ENCODE measurements at places on chromosomes 3 and 15.

DNA sequence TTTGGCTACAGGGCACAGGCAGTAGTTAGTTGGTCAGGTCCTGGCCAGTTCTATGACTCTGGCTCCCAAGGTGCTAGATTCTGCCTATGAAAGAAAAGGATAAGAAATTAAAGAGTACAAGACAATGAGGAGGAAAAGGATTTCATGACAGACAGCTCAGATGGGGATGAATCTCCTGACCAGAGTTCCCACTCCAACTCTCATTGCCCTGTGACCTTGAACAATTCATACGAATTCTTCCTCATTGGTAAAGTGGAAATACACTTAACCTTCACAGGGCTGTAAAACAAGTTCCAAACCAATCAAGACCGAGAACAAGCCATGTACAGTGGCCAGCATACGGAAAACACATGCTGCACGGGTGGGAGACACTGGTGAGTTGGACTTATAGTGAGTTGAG lies 23.7 kb downstream of the CLEC3B start:
- DNase-seq: no peak

- DNase-seq: no peak
These were observed 29.8 kb downstream of the SLC6A6 start for GRCh38 chr3:14431917-14432834.

DNA sequence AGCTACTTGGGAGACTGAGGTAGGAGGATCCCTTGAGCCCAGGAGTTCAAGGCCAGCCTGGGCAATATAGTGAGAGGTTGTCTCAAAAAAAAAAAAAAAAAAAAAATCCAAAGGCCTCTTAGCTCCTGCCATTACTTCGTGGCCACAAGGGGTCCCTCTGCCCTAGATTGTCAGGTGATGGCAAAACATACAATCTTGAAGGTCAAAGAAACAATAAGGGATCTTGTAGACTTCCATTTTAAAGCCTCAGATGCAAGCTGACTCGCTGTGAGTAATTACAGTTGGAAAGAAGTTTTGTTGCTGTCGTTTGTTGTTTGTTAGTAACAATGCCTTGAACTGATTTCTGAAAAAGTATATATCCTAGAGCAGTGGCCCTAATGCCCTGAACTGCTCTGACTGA lies 55.9 kb upstream of the PLCL2 start:
- no peak for DNase-seq

- DNase-seq: no peak
These were observed 90.7 kb downstream of the SCN11A start for GRCh38 chr3:38960953-38961622.

GRCh38 chr15:45665261-45665660 lies 30.4 kb downstream of the SQOR start:
- no peak for DNase-seq

DNA sequence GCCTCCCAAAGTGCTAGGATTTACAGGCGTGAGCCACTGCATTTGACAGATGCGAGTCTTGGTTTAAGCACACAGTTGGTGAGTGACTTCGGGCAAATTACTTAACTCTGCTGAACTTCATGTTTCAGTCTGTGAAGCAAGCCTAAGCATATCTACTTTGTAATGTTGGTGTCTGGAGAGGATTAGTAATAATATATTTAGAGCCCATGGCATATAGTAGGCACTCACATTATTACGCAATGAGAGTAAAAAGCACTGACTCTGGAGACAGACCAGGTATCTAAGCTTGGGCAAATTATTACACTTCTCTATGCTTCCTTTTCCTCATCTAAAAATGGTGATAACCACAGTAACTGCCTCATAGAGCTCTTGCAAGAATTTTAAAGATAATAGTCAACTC lies 208.7 kb upstream of the P2RY1 start:
- DNase-seq: no peak

DNA sequence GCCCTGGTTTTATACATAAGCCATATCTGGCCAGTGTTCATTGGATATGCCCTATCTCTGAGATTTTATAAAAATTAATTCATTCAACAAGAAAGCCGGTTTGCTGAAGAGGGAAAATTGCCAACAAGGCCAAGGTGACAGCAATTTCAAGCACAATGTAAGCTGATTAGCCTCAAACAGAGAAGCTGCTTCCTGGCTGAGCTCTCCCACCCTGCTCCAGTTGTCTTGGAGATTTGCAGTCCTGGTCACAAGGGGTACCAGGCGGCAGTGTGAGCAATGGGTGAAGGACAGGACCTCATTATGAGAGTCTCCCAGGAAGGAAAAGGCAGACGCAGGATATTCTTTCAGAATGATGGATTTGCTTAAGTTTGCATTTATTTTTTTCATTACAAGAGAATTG lies 5.4 kb upstream of the THSD4 start:
- DNase-seq: no peak

DNA sequence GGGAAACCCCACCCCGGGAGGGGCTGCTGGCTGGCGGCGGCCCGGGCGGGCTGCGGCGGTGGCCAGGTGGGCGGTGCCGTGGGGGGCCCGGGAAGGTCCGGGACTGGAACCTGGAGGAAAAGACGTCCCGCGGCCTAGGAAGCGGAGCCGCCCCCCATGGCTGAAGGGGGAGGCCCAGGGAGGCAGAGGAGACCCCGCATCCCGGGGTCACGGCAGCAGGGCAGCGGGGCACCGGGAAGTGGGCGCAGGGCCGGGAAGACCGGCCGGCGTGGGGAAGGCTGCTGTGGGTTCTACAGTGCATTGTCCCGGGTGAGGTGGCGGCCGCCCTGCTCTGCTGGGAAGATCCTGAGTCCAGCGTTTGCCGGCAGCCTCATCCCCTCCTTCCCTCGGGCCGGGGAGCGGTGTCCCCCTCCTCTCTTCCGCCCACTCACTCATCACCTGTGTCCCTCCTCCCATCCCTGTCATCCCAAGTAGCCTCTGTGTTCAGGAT lies 525 bp upstream of the FSTL1 start:
- no peak for DNase-seq

GRCh38 chr15:41024885-41025284 lies 71.6 kb downstream of the CHAC1 start:
- no peak for DNase-seq

DNA sequence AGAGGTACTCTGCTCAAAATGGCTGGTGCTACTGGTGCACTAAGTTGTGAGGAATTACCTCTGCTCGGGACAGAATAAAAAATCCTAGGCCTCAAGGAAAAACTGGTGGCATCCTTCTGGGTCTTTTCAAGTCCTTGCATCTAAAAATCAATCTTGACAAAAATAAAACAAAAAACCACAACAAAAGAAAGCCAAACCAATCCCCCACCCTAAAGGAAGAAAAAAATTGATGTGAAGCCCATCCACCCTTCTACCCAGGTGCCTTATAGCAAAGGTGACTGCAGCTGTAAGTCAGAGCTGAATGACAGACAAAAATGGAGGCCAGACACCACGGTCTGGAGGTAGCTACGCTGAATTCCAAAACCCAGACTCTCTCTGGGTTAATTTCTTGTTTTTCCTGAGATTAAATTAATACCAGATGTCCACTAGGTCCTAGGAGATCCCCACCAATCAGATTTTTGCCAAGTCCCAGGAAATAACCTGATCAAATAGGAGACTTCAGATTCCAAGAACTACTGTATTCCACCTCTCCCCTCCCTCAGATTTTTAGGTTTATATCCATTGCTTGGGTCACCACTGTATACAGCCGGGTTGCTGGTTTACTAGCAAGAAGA lies 33.5 kb downstream of the ABCC5 start:
- DNase-seq: no peak

DNA sequence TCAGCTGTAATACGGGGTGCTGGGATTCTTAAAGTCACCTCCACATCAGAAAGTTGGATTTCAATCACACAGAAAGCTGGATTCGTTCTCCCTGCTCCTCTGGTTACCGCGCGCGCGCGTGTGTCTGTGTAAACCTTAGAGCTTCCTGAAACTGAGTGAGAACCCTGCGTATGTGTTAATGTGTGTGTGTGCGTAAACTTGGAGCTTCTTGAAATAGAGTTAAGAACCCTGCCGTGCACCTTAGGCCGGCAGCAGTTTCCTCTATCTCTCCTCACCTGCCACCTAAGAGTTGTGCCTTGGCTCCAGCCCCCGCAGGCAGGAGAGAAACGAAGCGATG lies 531 bp downstream of the LZTFL1 start:
- no peak for DNase-seq

DNA sequence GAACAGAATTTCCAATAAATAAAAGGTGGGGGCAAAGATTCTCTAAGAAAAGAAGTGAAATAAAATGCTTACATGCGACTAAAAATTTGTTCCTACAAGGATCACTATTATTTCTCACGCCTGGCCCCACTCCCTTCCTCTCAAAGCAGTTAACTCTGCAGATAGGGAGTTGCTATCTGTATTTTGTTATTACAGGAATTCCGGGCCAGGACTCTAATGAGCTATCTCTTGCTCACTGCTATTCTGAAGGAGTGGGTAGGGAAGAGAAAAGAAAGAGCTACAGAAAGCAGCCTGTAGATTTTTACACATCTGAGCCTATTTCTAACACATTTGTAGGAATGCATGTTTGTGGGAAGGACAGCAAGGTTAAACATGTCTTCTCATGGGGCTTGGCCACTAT lies 140.4 kb downstream of the PCCB start:
- DNase-seq: no peak

DNA sequence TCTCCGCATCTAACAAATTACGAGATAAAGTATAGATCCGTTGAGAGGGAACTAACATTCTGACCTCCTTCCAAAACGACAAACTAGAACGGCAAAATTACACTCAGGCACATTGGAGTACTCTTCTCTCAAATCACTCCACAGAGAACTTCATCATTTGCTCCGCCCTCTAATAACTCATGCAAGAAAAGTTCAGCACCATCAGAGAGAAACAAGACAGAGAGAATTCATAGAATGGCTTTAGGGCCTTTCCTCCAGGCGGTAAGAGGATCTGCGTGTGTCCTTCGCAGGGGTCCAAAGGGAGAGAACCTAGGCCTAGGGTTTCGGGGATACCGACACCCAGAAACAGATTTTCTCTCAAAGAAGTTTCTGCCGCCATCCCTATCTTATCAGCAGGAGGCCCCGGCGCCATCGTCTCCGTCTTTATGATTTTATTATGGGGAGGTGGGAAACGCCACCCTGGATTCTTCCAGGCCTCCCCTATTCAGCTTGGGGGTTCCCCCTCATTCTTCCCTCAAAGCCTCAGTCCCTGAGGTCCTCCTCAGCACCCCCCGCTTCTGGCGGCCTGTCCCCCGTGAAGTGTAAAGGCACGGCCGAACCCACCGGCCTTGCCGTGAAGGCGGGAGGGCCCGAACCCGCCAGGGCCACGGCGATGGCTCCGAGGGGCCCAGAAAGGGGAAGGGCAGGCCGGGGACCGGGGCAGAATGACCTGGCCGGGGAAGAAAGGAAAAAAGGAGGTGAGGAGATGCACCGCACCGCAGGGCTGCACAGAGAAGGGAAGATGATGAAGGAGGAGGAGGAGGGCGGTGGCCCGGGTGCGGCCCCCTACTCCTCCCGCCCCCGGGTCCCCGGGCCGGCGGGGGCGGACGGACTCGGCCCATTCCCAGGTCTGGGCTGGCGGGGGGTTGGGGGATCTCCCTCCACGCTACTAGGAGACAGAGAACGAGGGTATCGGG lies 768 bp downstream of the UBXN7 start:
- no peak for DNase-seq

DNA sequence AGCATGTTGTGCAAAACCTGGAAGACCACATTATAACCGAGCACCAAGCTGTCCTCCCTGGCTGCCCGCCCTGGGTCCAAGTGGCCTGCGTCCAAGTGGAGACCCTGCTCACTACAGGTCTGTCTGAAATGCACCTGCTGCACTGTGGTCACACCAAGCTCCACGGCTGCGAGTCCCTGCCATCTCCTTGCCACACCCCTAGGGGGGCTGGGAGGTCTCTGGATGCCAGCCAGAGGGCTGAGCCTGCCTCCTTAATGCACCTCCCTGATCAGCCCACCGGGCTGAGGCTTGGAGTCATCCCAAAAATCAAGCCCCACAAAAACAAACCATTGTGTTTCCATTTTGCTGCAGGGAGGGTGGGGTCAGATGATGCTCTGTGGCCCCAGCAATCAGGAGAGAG lies 187.1 kb downstream of the MEGF11 start:
- no peak for DNase-seq

- no peak for DNase-seq
These were observed 36.7 kb downstream of the MYH15 start for GRCh38 chr3:108473711-108474110.

DNA sequence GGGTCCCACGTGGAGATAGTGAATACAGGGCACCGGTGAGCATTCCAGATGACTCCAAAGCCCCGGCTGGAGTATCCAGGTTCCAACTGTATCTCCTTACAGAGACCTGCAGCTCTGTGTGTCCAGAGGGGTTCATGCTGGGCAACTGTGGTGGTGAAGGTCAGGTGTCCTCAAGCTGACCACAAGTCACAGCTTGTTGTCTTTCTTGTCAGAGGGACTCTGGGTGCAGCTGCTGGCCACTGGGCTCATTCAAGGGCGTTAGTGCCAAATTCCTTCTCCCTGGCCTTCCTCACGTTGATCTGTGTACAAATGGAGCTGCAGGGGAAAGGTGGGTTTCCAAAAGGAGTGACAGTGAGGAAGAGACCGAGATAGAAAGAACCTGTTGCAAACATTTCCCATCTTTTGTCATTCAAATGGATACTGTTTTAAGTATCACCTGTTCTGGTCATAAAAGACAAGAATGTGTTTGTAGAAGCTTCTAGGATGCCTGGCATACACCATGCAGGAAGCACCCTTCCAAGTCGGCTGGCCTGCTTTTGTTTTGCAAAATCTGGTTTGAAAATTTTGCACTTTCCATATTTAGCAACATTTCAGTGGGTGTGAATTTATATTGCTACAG lies 52.5 kb downstream of the CEMIP start:
- no peak for DNase-seq

GRCh38 chr3:32623532-32623931 lies 52.9 kb upstream of the DYNC1LI1 start:
- DNase-seq: no peak

GRCh38 chr15:69653846-69654245 lies 201.2 kb downstream of the RPLP1 start:
- DNase-seq: no peak

GRCh38 chr3:148957586-148957985 lies 33.8 kb upstream of the GYG1 start:
- DNase-seq: no peak

GRCh38 chr15:41806291-41807181 lies 21.4 kb upstream of the JMJD7 start:
- no peak for DNase-seq

GRCh38 chr3:29764603-29765254 lies 483.9 kb downstream of the RBMS3 start:
- no peak for DNase-seq

GRCh38 chr3:99620976-99621375 lies 17.4 kb upstream of the COL8A1 start:
- DNase-seq: no peak

DNA sequence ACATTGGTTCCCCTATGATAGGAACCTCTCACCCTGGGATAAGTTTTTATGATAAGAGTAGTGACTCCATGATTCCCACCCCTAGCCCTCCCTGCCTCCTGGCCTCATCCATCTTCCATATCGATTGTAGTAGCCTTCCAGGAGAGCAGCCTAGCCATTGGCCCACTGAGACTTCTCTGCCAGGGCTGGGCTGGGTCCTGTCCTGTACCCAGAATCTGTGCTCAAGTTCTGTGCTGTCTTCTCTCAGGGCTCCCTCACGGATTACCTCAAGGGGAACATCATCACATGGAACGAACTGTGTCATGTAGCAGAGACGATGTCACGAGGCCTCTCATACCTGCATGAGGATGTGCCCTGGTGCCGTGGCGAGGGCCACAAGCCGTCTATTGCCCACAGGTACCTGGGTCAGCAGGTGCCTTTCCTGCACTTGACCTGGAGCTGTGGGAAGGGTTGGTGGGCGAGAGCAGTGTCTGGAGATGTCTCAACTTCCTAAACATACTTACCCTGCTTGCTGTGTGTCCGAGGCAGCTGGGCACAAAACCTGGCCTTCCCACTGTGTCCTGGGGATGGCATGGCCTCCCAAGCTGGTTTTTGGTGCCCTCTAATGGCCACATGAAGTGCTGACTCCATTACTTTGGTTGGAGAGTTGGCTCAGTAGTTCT lies 16.6 kb upstream of the EXOG start:
- no peak for DNase-seq
